ENCODE measurements at places on chromosomes 3 and 15. TPM values are rescaled to one million over a fixed set of nuclear protein-coding genes. Genes with fewer than 3 reads are reported as not detected.

C3orf70 gene
- polyA plus RNA-seq, result not detected

MRPS11 gene
- 18.5 TPM for polyA plus RNA-seq

SEMA3G gene
- polyA plus RNA-seq, result 0.07 TPM

IL5RA gene
- polyA plus RNA-seq, result 2.6 TPM

PAK6 gene
- 0.76 TPM for polyA plus RNA-seq

SLC33A1 gene
- 15.0 TPM for polyA plus RNA-seq

HRG gene
- polyA plus RNA-seq, result not detected

GREM1 gene
- polyA plus RNA-seq, result not detected

GJD2 gene
- not detected for polyA plus RNA-seq

SLC12A8 gene
- 1.1 TPM for polyA plus RNA-seq

LIPH gene
- polyA plus RNA-seq, result not detected

EOMES gene
- 0.14 TPM for polyA plus RNA-seq

SLC28A1 gene
- polyA plus RNA-seq, result not detected

AP4E1 gene
- polyA plus RNA-seq, result 2.8 TPM

C3orf52 gene
- 0.23 TPM for polyA plus RNA-seq

ANKUB1 gene
- polyA plus RNA-seq, result not detected

P2RY1 gene
- polyA plus RNA-seq, result 0.09 TPM

CLDN18 gene
- polyA plus RNA-seq, result not detected

FANCD2OS gene
- not detected for polyA plus RNA-seq

ZIC1 gene
- not detected for polyA plus RNA-seq

TGM4 gene
- polyA plus RNA-seq, result not detected

LEKR1 gene
- polyA plus RNA-seq, result 0.94 TPM

NTRK3 gene
- polyA plus RNA-seq, result not detected

CAMKV gene
- not detected for polyA plus RNA-seq

CDCP1 gene
- not detected for polyA plus RNA-seq

MRAS gene
- polyA plus RNA-seq, result 0.03 TPM

PDZRN3 gene
- not detected for polyA plus RNA-seq

TPRG1 gene
- 0.21 TPM for polyA plus RNA-seq

INSYN1 gene
- polyA plus RNA-seq, result not detected

GOLIM4 gene
- 2.5 TPM for polyA plus RNA-seq

XCR1 gene
- 0.06 TPM for polyA plus RNA-seq

TF gene
- polyA plus RNA-seq, result 0.36 TPM

ACVR2B gene
- polyA plus RNA-seq, result 0.18 TPM

RNF13 gene
- polyA plus RNA-seq, result 53.2 TPM

GPR149 gene
- not detected for polyA plus RNA-seq

P2RY14 gene
- 12.3 TPM for polyA plus RNA-seq

DPPA2 gene
- 0.12 TPM for polyA plus RNA-seq

SLC9A9 gene
- polyA plus RNA-seq, result 8.9 TPM

CCR8 gene
- not detected for polyA plus RNA-seq

RBM5 gene
- 495 TPM for polyA plus RNA-seq

WDR93 gene
- not detected for polyA plus RNA-seq

CASR gene
- not detected for polyA plus RNA-seq

MFN1 gene
- polyA plus RNA-seq, result 26.0 TPM

PTH1R gene
- not detected for polyA plus RNA-seq

SLC6A11 gene
- not detected for polyA plus RNA-seq

NMNAT3 gene
- polyA plus RNA-seq, result 2.6 TPM
